Activated CD8-positive, alpha-beta T cell treated with anti-CD3 and anti-CD28 coated beads for 36 hours (primary cell): ENCODE measurements at places on chromosomes 16 and 17. TPM values are rescaled to one million over a fixed set of nuclear protein-coding genes. Genes with fewer than 3 reads are reported as not detected.

- DNase-seq, result no peak
These were observed 308.6 kb upstream of the ZFHX3 start for GRCh38 chr16:73356401-73357079.

DNA sequence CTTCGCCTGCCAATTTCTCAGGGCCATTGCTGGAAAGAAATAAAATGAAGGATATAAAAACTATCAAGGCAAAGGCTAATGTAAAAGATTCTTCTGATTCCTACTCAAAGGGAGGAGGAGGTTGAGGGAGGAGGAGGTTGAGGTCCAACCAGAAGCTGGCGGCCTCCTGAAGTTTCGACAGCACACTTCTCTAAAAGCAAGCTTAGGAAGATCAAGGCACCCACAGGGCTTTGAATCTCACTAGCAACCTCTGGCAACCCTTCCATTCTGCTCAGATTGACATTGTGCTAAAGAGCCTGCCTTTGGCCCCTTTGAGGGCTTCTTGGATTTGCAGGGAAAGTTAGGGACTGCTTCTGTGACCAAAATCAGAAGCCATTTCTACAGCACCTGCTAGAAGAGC lies 81.5 kb upstream of the TNRC6C start:
- no peak for DNase-seq

Gene TMEM235
- total RNA-seq, result not detected

DNA sequence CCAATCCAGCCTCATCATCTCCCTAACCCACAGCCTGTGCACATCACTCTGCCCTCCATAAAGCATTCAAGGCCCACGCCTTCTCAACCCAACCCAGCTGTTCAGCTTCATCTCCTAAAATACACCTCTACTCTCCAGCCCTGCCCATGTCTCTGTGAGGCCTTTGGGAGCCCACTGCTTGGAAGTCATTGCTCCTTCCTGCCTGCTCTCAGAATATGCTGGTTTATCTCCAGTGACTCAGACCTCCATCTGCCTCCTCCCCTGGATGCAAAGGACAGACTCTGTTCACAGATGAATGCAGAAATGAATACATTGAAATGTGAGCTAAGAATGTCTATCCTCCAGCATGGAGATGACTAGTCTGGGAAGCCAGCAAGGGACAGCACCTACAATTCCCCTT lies 19.0 kb downstream of the KCNG4 start:
- DNase-seq, result no peak

- no peak for DNase-seq
These were observed 14.4 kb upstream of the RNF213 start for GRCh38 chr17:80246266-80246681.

Gene IRF8
- 224 TPM for total RNA-seq

GRCh38 chr16:25106567-25107465 lies 4.7 kb upstream of the LCMT1 start:
- peak; percentile 93 for DNase-seq

Gene DRG2
- total RNA-seq, result 45.0 TPM

GRCh38 chr17:41793784-41794539 lies 7.5 kb upstream of the JUP start:
- DNase-seq, result no peak

- DNase-seq, result no peak
These were observed 275.5 kb upstream of the IRX5 start for GRCh38 chr16:54655121-54655590.

Gene WWP2
- 35.1 TPM for total RNA-seq

- no peak for DNase-seq
These were observed 33.8 kb upstream of the SALL1 start for GRCh38 chr16:51184702-51185433.

Gene TM4SF5
- not detected for total RNA-seq

Gene CA7
- total RNA-seq, result 0.27 TPM

DNA sequence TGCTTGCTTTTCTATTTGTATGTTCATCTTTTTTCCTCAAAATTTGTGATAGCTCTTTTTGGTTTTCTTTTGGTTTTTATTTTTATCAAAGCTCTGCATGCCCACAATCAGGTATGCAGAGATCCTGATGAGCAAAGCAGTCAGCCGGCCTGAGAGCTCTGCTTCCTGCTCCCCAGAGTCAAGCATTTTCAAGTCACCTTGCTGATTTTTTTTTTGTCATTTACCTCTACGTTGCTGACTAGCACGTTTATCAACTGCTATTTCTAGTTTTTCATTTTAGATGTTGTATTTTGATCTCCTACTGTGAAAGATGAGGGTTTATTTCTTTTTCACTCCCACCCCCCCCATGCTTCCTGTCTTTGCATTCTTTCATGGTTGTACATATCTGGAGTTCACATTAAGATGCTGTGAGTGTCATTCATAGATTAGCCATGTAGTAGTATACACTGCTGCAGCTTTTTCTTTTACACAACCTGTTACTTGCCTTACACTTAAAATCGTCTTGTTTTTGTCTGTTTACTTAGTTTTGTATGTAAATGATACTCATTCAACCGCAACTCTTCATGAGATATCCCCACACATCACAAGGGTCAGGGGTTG lies 196.2 kb downstream of the LGALS9B start:
- DNase-seq, result no peak

Gene SLFN12L
- 42.5 TPM for total RNA-seq

Gene GRB7
- 1.2 TPM for total RNA-seq

GRCh38 chr16:55687802-55688201 lies 32.0 kb downstream of the SLC6A2 start:
- DNase-seq, result no peak

Gene SNN
- 9.5 TPM for total RNA-seq

Gene SULT1A2
- 0.81 TPM for total RNA-seq

- DNase-seq, result no peak
These were observed 75.1 kb downstream of the CYLD start for GRCh38 chr16:50816901-50817555.

- DNase-seq, result no peak
These were observed 2.8 kb upstream of the C17orf107 start for GRCh38 chr17:4896332-4897197.

DNA sequence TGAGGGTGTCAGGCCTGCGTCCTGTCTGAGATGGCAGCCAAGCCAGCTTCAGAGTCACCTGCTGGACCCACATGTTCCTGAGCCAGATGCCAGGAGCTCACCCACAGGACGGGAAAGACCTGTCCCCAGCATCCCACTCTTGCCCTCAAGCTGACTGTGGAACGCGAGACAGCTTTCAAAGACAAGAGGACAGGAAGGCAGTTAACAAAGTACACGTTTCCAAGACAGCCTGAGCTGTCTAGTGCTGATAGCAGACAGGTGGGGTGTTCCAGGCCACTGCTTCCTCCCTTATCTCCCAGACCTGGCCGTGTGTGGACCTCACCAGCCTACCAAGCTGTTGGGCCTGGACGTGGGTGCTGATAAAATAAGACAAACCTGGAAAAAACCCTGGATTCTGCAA lies 13.2 kb downstream of the CMTM3 start:
- no peak for DNase-seq

Gene ITGA2B
- total RNA-seq, result 1.7 TPM

GRCh38 chr17:8475227-8475626 lies 39.5 kb downstream of the NDEL1 start:
- DNase-seq, result no peak

DNA sequence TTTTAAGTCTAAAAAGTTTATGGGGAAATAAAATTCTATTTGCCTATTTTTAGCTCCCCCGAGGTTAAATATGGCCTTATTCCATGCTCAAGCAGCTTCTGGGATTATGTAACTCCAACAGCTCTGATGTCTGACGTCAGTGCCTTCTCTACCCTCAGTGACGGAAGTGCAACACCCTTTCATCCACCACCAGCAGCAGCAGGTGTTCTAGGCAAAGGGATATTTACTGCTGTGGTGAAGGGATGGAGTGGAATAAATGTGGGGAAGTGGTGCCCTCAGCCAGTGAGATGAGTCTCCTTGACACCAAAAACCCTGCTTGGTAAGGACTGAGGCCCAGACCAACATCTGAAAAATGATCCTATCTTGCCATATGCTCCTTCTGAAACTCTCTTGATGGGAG lies 247.4 kb downstream of the SHISA9 start:
- no peak for DNase-seq

Gene CASKIN1
- 4.4 TPM for total RNA-seq

DNA sequence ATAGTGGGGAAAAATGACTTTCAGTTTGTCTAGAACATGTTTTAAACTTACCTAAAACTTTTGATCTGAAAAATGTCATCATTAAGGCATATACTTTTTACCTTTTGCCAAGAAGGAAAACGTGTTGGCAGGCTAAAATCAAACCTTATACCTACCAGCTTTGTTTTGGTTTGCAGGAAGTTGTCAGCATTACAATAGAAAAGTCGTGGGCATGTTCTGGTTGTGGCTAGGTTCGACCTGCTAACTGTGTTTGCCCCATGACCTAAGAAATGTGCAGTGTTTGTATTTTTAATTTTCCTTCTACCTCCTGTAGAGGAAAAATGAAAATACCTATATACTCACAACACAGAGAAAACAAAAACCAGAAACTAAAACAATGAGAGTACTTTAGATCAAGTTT lies 13.0 kb downstream of the SKAP1 start:
- DNase-seq, result peak; percentile 22

- no peak for DNase-seq
These were observed 1.3 kb upstream of the TRIM65 start for GRCh38 chr17:75898065-75898464.

- DNase-seq, result no peak
These were observed 8.0 kb upstream of the KCNG4 start for GRCh38 chr16:84247844-84248243.

DNA sequence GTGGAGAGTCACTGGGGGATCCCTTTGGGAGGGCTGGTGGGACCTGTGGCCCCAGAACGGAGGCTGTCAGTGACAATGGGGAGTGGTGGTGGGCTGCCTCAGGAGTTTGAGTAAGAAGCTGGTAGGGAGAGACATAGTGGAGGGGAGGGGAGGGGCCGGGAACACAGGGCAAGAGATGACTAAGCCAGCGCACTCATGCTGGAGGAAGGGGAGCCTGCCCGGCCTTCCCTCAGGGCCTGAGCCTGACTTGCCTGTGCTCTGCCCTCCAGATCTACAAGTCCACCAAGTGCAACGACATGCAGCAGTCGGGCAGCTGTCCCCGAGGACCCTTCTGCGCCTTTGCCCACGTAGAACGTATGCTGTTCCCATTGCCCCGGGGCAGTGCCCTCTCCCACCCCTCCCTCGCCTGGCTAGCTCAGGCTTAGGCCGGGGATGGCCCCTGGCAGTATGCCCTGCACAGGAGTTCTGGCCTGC lies 29.3 kb downstream of the UNC13D start:
- no peak for DNase-seq

Gene CES1
- not detected for total RNA-seq

Gene PTX4
- total RNA-seq, result not detected

GRCh38 chr16:73232555-73233328 lies 184.8 kb upstream of the ZFHX3 start:
- DNase-seq, result no peak

Gene THAP11
- 40.7 TPM for total RNA-seq

DNA sequence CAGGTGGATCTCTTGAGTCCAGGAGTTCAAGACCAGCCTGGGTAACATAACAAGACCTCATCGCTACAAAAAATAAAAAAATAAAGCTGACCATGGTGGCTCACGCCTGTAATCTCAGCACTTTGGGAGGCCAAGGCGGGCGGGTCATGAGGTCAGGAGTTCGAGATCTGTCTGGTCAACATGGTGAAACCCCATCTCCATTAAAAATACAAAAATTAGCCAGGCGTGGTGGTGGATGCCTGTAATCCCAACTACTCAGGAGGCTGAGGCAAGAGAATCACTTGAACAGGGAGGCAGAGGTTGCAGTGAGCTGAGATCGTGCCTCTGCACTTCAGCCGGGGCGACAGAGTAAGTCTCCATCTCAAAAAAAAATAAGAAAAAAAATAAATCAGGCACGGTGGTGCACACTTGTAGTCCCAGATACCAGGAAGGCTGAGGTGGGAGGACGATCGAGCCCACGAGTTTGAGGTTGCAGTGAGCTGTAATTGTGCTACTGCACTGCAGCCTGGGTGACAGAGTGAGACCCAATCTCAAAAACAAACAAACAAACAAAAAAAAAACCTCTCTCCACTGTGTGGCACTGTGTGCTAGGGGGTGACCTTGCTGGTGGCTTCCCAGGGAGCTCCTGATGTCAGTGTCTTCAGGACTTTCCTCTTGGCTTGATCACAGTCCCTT lies 19.8 kb upstream of the MAPK3 start:
- DNase-seq, result peak; percentile 43

Gene HCRT
- total RNA-seq, result not detected

DNA sequence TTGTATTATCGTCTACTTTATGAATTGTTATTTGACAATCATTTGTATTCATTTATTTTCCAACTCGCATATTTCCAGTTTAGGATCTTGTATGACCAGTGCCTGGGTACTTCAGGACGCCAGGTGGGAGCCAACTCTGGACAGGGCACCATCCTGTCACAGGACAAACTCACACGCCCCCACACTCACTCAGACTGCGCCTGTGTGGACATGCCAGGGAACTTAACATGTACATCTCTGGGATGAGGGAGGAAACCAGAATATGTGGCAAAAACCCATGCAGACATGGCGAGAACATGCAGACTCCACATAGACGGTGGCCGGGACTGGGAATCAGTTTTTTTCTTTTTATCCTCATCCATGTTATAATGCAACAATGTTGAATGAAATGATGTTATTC lies 68.5 kb downstream of the CLEC16A start:
- no peak for DNase-seq

GRCh38 chr16:3054965-3055733 lies 8.8 kb downstream of the MMP25 start:
- peak; percentile 53 for DNase-seq

Gene QPRT
- total RNA-seq, result 11.7 TPM

DNA sequence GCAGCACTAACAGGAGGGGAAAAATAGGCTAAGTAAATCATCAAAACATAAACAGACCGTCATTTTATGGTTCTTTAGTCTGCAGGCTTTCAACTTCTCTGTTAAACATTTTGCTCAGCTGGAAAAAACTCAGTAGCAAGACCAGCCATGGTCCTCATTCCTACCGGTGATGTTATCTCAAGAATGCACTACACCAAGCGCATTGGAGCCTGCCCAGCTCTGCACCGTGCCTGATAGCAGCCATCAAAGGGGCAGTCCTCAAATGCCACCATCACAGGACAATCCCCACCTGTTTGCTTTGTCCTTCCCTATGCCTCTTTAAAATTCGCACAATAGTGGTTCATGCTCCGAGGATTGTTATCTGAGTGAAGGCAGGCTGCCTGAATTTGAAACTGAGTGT lies 181.5 kb upstream of the MON1B start:
- DNase-seq, result no peak

GRCh38 chr16:64304396-64304795 lies 817.5 kb downstream of the CDH11 start:
- DNase-seq, result no peak

Gene C16orf95
- 11.5 TPM for total RNA-seq

Gene PPM1E
- 0.07 TPM for total RNA-seq

DNA sequence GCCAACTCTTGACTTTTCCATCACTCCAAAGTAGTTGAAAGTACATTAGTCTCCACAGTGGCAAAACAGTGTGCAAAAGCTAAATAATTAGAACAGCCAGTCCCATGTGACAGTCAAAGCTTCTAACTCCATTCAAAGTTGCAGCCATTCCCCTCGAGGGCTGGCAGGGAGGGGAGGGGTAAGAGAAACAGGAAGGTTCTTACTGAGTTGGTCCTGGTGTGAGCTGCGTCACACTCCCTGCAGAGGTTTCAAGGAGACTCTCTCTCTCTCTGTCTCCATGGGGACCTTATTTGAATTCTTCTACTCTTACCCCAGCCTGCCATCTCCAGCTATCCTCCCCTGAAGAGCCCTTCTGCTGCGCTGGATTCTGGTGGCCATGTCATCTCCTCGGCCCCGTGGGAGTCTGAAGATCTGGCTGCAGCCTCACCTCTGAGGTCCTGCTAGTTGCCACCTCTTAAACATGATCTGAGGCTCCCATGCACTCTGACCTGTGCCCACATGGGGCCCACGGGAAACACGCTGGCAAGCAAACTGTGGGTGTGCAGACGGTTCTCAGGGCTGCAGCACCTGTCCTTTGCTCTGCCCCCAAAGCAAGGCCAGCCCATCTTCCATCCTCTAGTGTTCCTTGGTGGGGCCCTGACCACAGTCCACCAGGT lies 23.3 kb upstream of the STH start:
- no peak for DNase-seq
